NCI-H774 (cell line): ENCODE measurements at places on chromosomes 7 and 10.

DNA sequence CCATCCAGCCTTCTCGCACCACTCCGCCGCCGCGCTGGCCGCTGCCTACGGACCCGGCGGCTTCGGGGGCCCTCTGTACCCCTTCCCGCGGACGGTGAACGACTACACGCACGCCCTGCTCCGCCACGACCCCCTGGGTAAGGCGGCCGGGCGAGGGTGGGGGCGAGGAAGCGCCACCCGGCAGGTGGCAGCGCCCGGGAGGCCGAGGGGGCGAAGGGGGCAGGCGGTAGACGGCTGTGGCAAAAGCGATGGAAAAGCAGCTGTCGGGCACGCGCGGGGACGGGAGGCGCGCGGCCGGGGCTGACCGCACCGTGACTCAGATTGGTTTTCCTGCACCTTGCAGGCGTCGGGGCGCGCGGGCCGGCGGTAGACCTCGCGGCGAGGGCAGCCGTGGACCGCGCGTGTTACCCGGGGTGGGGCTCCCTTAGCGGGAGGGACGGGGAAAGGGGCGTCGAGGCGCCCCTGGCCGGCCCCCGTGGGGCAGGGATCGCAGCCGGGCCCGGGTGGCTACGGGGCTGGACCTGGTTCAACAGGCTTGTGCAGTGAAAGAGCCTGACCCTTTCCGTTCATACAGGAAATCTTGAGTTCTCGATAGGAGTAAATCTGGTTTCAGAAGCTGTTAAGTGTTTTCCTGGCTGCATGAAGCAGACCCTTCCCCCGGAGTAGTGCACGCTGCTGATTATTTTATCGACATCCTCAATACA, 608 bp downstream of the HHEX start:
- no peak for DNase-seq

GRCh38 chr10:14569274-14570060, 205.2 kb downstream of the FAM107B start:
- DNase-seq: no peak

DNA sequence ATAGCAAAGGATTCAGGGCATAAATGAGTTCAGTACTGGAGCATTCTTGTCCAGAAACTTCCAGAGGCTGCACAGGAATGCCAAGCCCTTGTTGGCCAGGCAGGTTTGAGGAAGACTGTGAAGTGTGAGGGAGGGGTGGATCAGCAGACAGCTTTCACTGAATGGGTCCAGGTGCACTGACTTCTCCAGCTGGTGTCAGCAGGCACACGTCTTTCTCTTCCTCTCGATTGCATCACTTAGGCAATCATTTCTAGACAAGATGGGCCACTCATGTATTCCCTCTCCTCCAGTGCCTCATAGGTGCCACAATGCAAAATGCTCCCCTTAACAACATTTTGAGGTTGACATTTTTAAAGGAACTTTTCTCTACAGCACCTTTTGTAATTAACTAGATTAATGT, 15.6 kb upstream of the PLEKHS1 start:
- no peak for DNase-seq

GRCh38 chr7:104723001-104723400, 291.0 kb upstream of the KMT2E start:
- DNase-seq: no peak

DNA sequence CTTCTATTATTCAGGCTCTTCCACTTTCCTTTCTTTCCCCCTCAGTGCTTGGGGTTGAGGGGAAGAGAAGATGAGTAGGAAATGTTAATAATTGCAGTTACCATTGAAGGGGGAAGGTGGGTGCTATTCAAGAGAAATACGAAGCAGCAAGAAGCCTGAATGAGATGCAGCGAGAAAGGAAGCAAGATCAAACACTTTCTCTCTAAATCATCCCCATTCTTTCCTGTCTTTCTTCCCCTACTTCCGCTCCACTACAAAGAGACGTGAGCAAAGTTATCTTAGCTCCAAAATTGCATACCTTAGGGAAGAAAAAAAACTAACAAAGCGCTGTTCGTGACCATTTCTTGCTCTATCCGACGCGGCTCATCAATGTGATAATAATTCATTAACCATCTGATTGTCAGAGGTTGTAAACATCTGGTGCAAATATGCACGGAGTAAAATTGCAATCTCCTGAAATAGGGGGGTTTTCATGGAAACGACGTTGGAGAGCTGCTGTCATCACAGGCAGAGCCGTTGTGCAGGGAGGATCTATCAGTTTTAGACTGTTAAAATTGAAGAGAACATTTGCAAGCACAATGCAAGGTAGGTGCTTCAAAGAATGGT, 15.2 kb upstream of the PARD3 start:
- no peak for DNase-seq

DNA sequence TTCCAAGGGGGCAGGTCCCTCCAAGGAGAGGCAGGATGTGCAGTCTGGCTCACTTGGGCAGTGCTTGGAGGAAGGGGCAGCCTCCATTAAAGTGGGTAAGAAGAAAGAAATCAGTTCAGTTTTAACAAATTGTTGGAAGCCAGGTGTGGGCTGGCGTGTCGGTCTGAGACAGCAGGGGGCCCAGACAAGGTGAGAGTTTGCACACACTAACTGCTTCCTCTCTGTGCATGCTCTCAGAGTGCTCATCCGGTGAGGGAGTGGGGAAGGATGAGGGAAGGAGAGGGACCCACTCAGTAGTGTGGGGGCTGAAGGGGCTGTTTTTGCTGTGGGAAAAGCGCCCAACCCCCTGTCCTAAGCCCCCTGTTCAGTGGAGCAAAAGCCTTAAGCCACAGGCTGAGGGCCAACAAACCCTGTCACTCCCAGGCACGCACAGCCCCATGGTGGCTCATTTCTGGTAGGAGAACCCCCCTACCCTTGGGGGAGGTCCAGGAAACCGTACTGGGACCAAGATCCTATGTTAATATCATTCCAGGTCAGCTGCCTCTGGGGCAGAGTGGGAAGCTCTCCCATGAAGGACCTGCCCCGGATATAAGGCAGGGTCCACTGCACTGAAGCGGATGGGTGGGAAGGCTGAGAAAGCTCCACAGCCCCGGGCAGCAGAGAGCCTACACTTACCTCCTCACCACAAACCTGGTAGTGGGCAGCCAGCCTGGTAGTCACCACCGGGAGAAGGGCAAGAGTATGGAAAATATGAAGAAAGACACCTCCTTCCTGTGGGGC, 5.1 kb upstream of the PCBD1 start:
- DNase-seq: no peak

- no peak for DNase-seq
Measured at GRCh38 chr10:82091413-82091812, 216.4 kb downstream of the NRG3 start.

- no peak for DNase-seq
Measured at GRCh38 chr10:59753267-59753666, at the start of gene MRLN. Gene MRLN, minus strand, starts transcription at chr10:59753455.

- no peak for DNase-seq
Measured at GRCh38 chr10:113056030-113056429, 106.0 kb downstream of the TCF7L2 start.

- no peak for DNase-seq
Measured at GRCh38 chr7:76998285-76998589, 33.9 kb downstream of the SPDYE17 start.

- DNase-seq: no peak
Measured at GRCh38 chr7:14085901-14086300, 96.4 kb upstream of the ETV1 start.

DNA sequence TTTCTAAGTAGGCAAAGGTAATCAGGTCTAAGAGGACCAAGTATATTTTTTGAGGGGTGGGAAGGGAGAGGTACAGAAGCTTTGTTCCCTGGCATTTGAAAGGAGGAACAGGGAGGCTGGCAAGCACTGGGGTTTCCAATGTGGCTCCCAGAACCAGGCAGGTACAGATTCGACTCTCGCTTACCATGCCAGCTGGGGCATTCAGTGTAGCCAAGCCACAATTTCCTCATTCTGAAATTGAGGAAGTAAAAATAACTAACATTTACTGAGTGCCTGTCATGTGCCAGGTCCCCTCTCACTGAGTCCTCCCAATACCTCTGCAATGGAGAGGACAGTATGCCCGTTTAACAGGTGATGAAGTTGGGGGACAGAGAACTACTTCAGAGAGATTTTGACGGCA, 45.9 kb upstream of the BET1 start:
- no peak for DNase-seq

DNA sequence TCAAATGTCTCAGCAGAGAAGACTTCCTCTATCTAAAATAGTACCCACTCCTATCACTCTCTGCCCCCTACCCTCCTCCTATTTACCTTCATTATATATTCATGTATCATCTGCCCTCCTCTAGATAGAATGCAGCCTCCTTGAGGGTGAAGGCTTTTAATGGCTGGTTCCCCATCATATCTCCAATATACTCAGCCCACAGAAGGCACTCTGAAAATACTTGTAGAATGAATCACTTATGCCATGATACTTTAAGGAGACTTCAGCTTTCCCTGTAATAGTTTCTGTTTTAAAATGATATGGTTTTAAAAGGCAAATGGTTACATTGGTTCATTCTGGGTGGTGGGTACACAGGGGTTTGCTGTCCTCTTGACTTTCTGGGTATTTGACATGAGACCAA, 25.3 kb downstream of the GFRA1 start:
- no peak for DNase-seq

DNA sequence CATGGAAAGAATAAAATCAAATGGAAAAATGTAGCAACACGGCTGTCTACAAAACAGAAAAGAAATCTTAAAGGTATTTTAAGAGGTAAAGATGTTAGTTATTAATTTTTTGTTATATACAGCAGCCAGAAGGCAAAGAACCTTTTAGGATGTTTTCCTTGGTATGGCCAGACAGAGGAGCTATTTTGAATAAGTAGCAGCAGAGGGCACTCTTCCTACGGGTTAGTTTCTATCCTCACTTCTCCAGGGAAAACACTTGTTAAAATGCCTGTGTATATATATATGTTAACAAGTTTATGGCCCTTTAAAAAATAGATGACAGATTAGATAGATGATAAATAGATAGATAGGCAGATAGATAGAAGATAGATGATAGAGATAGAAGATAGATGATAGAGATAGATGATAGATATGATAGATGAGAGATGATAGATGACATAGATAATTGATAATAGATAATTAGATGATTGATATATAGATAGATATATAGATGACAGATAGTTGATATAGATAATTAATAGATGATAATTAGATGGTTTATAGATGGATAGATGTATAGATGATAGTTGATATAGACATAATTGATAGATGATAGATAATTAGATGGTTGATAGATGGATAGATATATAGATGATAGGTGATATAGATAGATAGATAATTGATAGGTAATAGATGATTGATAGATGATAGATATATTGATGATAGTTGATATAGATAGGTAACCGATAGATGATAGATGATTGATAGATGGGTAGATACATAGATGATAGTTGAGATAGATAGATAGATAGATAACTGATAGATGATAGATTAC, 57.8 kb upstream of the WIPF3 start:
- peak; percentile 21 for DNase-seq

GRCh38 chr10:1531883-1532597, 205.3 kb downstream of the ADARB2 start:
- DNase-seq: no peak

DNA sequence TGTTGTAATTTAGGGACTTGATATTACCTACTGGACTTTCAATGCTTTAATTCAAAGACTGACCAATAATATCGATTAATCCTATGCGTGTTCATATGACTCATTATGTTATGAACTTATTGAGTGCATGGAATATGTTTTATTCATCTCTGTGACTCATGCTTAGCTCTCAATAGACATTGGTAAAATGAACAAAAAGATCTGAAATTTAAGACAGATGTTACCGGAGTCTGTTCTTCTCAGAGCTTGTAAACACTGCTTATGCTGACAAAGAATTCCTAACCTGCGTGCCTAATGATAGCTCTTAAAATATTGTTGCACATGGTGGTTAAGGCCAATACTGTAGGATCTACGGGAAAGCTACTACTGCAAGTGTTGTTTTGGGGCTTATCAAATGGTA, 131.5 kb upstream of the ACBD5 start:
- DNase-seq: no peak

DNA sequence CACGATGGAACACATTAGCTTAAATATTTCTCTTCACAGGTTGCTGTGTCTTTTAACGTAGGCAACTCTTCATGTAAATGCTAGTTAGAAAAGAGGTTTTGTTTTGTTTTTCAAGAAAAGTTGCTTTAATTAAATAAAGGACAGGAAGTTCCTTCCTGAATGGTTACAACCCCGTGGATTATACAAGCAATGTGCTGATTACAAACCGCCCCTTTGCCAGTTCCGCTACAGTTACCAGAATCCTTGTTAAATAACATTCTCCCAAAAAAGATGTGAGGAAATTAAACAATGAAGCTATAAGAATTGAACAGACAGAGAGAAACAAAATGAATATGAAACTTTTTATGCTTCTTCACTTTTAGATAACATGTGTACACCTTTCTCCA, 75.1 kb downstream of the LYZL2 start:
- DNase-seq: no peak

- no peak for DNase-seq
Measured at GRCh38 chr10:22365233-22365632, 19.9 kb downstream of the SPAG6 start.

GRCh38 chr10:132554053-132554990, 16.7 kb downstream of the INPP5A start:
- no peak for DNase-seq

DNA sequence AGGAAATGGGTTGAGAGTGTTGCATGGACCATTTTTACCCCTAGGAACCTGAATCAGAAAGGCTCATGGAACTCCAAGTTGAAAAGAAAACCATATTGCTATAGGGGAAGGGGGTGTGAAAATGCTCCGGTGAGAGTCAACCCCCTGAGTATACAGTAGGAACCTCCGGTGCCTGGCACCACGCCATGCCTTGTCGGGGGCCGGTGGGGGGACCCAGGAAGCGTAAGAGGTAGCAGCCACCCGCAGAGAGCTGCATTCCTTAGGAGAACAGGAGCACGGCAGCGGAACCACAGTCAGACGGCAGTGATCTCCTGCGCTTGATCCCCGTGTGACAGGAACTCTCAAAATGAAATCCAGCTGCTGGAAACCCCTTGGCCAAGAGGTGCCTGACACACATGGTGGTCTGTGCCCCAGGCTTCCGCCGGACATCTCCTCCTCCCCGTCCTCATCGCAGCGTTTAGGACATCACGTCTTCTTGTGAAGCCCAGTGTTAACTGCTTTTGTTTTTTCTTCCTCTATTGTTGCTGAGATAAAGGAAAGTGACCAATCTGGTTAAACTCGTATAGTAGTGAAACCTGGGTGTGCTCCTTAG, 186.8 kb downstream of the CELF2 start:
- no peak for DNase-seq

DNA sequence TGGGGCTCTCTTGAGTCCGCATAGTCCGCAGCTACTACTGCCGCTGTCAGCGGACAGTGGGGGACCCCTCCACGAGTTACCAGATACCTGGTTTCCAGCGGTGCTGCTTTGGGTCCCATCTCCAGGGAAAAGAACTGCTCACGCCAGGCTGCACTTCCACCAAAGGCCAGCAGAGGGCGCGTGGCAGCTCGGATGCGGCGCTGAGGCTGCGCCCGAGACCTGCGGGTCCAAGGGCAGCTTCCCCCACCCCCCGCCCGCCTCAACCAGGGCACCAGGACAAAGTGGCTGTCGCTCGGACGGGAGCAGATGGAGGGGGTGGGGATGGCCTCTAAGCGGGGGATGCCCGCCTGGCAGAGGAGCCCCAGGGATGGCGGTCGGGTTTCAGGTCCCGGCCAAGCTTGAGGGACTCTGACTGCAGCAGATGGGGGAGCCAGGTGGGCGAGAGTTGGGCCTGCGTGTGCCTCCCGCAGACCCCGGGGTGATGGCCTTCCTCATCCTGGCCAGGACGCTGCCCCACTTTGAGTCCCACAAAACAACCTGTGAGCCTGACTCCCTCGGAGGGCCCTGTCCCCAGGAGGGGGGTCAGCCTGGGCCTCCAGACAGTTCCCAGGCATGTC, 23.8 kb upstream of the ZNF735 start:
- DNase-seq: peak; percentile 1
